Hematopoietic multipotent progenitor cell treated with erythropoietin and hydrocortisone succinate and interleukin-3 and kit ligand, for 15 days (in vitro differentiated cells): ENCODE measurements at places on chromosomes 11 and 22.
A peak's percentile ranks its signal among the peaks of the same experiment; 100 is the strongest.

DNA sequence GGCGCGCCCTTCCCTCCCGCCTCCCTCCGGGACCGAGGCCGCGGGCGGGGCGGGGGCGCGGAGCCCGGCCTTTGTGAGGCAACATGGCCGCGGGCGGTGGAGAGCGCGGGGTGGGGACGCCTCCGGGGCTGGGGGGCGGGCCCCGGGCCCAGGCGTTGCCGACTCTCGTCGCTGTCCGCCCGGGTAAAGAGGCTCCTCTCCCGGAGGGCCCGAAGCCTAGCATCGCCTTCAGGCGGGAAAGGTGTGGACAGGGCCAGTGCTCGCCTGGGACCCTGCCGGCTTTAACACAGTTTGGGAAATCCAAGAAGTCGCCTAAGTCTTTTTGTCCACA is 369 bp downstream of the DGCR8 start:
- DNase-seq = peak; percentile 66

GRCh38 chr22:38136607-38137006 is 26.1 kb upstream of the BAIAP2L2 start:
- no peak for DNase-seq

DNA sequence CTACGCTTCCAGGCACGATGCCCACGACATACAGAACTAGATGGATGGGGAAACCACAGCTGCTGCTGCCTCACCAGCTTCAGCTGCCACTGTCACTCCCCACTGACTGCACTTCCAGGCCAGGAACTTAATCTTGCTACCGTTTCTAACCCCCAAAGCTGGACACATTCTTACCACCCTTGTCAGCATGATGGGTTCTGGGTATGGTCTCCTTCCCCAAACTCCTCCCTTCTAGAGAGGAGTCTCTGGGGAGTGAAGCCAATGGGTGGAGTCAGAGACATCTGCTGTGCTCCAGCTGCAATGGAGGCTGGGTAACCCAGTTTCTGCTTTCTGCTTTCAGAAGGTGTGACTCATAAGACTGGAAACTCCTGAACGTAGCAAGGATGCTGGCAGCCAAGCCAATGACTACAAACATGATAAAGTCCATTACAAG is 87.0 kb upstream of the THY1 start:
- no peak for DNase-seq

DNA sequence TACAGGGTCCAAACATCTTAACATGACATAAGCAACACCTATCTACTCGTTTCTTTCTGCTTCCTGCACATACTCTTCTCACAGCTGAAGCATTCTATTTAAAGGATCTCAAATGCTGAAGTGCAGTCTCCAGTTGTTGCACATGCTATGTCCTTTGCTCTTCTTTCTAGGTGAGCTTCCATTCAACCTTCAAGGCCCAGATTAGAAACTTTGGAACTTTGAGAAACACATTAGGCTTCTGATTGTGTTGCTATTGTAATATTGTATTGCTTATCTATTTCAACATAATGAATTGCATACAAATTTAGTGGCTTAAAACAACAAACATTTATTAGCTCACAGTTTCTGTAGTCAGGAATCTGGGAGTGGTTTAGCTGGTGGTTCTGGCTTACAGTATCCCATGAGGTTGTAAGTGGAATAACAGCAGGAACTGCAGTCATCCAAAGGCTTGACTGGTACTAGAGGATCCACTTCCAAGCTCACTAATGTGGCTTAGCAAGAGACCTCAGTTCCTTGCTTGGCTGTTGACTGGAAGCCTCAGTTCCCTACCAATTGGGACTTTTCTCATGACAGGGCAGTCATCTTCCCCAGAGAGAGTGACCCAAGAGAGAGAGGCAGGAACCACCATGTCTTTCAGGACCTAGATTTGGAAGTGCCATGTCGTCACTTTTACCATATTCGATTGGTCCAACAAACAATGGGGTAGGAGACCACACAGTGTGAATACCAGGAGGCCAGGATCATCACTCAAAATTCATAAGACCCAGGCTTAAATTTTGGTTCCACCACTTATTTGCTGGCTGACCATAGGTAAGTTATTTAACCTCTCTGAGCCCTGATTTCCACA is 27.2 kb upstream of the RASSF10 start:
- no peak for DNase-seq

DNA sequence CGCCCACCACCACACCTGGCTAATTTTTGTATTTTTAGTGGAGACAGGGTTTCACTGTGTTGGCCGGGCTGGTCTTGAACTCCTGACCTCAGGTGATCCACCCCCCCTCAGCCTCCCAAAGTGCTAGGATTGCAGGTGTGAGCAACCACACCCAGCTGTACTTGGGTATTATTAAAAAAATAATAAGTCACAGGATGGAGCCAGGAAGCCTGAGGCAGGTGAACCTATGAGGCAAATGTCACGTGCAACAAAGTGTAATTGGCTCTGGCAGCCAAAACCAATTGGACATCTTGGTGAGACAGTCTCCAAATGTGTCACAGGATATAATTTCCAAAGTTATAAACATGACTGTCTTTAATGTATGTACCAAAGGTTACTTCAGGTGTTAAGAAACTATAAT is 24.0 kb upstream of the MALAT1 start:
- no peak for DNase-seq

GRCh38 chr11:129861702-129862522 is 33.5 kb downstream of the NFRKB start:
- no peak for DNase-seq

DNA sequence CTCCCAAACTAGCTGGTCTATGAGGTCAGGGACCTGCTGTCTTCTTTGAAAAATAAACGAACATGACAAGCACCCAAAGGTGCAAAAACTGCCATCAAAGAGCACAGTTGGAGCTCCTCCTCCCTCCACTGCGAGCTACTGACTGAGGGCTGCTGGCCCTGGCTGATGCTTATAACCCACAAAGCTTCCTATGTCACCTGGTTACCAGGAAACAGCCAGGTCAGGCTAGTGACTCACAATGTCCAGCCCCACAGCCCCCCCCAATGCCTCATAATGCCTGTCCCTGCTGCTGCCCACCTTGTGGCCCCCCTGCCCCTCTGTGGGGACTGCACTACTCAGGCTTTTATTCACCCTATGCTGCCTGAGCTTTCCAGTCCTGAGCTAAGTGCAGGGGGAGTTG is at the start of gene DRICH1:
Gene DRICH1, minus strand, starts transcription at position 144 of the 400 bp plus-strand sequence. CDS start 298 bp downstream, outside the sequence.
- DNase-seq = no peak

DNA sequence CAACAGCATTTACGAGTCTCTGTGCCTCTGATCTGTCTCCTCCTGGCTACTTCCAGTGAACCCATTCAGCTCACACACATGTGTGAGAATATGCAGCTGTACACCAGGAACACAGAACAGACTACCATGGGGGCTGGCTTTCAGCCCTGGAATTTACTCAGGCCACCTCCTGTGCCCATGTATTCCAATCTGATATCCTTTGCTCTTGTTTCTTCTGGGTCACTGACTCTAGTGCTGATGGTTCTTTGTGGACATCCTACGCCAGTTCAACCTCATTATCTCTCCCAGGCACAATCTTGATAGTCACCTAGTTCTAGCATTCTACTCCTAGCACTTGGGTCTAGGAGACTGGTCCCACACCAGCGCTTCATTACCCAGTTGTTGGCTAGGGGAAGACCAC is 23.0 kb upstream of the ZC3H12C start:
- no peak for DNase-seq

DNA sequence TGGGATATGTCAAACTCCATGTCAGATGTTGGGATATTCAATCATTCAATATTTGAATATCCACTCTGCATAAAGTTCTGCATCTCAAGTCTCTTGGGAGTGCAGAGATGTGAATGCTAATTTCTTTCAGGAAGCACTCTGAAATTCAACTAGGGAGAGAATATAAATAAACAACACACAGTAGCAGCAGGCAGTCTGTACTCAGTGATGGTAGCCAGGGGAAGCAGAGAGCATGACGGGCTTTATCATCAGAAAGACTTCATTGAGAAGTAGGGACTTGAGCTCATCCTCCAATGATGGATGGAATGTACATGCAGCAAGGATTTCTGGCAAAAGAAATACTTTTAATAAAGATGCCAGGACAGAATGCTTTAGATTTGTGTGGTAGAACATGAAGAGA is 9.8 kb upstream of the TEAD1 start:
- no peak for DNase-seq

DNA sequence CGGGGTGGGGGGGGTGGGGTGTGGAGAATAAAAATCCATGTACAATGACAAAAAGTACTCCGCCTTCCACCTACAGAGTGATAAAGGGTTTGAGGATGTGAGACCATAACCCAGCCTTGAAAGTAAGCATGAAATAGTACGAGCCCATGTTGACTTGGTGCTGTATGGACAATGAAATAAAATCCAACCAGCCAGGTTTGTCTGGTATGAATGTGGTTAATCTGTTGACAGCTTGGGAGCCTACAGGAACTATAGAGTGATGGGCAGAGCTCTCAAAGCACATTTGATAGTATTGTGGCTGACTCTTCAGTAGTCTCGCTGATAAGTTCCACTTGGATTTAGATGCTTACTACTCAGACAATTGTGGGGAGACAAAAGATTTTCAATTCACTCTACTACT is 48.8 kb upstream of the CD44 start:
- no peak for DNase-seq

GRCh38 chr11:131980199-131980598 is 609.8 kb downstream of the NTM start:
- DNase-seq = no peak

DNA sequence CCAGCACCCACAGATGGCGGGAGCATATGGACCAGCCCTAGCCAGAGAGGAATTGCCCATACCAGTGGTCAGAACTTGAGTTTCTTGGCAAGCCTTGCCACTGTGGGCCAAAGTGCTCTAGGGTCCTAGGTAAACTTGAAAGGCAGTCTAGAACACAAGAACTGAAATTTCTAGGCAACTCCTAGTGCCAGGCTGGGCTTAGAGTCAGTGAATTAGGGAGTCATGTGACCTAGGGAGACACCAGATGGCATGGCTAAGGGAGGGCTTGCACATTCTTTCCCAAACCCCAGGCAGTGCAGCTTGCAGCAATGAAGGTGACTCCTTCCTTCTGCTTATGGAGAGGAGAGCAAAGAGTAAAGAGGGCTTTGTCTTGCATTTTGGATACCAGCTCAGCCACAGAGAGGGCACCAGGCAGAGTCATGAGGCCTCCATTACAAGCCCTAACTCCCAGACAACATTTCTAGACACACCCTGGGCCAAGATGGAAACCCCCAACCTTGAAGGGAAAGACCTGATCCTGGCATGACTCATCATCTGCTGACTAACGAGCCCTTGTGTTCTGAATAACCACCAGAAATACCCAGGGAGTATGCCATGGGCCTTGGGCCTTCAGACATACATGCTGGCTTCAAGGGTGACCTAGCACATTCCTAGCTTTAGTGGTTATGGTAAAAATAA is 19.2 kb upstream of the OR56A3 start:
- no peak for DNase-seq

DNA sequence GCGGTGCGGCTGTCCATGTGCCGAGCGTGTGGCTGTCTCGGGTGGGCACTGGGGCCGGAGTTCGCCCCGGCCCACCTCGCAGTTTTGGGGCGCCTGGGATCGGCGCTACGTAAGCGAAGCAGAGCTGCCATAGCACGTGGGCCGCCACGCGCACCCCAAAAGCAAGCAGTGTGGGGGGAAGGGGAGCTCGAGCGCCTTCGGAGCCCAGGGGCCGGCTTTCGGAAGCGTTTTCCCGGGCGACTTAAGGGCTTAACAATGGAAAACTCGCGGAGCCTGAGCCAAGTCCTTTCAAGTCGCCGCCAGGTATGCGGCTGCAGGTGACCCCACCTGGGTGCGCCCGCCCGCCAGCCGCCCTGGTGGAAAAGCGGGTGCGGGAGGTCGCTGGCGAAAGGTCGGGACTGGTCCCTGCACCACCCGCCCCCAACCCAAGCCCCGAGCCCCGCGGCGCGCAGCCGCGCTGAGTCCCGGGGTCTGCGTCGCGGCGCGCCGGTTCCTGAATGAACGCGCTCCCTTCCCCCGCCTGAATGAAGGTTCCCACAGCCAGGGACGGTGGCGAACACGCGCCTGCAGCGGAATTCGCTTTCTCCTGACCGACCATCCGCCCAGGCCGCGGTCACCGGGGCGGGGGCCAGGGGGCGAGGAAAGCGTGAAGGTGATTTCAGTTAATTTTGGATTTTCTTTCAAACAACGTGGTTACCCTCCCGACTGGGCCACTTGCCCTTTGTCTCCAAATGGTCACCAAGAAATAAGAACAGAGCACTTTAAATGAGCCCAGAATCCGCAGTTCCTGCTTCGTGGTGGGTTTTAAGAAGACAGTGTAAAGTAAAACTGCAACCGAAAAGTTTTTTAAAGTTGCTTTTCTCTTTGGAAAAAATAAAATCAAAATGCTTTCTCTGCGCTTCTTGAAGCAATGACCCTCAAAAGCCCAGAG is 2.8 kb upstream of the CCND1 start:
- no peak for DNase-seq

GRCh38 chr11:64490562-64491216 is 100.3 kb upstream of the SLC22A12 start:
- DNase-seq = no peak

DNA sequence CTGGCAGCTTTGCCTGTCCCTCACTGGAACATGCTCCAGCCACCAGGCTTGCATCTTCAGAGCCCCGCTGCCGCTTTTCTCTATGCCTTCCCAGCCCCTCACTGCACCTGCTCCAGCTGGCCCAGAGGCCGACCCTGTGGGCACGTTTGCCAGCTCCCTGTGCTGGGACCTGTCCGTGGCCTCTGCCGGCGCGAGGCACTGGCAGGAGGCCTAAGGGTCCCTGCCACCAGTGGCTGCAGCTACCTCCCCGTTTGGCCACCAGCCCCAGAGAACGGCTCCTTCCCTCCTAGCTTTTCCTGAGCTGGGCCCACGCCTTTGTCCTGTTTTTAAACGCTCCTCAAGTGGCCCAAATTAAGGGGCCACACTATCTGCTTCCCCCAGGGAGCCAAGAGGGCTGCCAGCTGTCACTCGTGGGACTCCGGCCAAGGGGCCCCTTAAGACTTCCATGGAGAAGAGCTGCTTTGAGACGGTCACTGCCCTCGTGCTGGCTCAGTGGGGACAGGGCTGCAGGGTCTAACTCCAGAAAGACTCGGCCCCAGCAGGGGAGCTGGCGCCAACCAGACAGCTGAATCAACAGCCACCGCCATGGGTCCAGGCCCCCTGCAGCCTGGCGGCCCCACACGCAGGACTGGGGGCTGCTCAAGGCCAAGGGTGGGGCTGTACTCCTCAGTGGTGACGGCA is 24.6 kb upstream of the WNT7B start:
- no peak for DNase-seq

GRCh38 chr11:99320769-99321290 is 300.1 kb downstream of the CNTN5 start:
- no peak for DNase-seq

GRCh38 chr11:47616726-47617416 is 22.7 kb upstream of the C1QTNF4 start:
- DNase-seq = peak; percentile 47

GRCh38 chr22:29788339-29789279 is 21.4 kb downstream of the UQCR10 start:
- DNase-seq = no peak
